ENCODE measurements at places on chromosomes 3 and 15.
A peak's percentile ranks its signal among the peaks of the same experiment; 100 is the strongest.

- DNase-seq, result no peak
These were observed 923.6 kb downstream of the TUSC7 start for GRCh38 chr3:117633207-117633606.

GRCh38 chr3:127791221-127791913 lies 30.9 kb downstream of the MGLL start:
- no peak for DNase-seq

GRCh38 chr3:42552830-42553229 lies 28.9 kb downstream of the SEC22C start:
- DNase-seq, result no peak

DNA sequence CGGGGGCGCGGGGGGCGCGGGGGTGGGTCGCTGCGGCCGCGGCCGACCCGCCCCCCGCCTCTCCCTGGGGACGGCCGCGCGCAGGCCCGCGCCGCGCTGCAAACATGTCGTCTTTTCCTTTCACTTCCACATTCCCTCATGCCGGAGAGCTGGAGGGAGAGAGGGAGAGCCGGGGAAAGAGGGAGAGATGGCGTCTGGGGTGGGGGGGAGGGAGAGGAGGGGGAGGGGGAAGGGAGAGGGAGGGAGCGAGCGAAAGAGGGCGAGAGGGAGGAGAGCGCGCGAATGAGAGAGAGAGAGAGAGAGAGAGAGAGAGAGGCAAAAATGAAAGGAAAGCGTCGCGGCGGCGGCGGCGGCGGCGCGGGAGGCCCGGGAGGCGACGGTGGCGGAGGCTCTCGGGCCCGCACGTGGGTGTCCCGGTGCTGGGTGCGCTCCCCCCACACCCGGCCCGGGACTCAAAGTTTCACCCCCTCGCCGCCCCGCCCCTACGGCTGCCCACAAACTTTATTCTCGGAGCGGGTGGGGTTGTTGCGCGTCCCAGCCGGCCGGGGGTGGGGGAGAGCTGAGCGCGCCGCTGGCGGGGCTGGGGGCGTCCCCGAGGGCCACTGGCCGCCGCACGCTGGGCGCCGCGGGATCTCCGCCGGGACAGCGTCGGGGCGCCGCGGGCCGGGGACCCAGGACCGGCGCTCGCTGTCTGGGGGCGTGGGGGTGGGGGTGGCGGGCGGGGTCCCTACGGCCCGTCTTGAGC lies 731 bp downstream of the ZNF710 start:
- peak; percentile 44 for DNase-seq

DNA sequence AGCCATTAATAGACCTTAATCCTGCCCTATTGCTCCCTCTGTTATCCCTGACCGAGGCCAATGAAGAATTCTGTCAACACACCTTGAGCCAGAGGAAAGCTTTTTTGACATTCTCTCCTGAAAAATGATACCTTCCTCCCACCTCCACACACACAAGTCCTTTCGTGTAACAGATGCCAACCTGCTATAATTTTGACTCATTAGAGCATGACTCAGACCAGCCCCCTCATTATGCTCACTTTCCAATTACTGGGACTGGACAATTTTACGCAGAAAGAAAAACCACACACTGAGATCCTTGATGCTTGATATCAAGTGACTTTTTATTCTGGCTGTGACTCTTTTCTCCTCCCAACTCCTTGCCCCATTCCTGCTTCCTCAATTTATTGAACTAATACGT lies 50.9 kb downstream of the LSAMP start:
- DNase-seq, result no peak

GRCh38 chr3:128293930-128294329 lies 140.6 kb downstream of the EEFSEC start:
- no peak for DNase-seq

DNA sequence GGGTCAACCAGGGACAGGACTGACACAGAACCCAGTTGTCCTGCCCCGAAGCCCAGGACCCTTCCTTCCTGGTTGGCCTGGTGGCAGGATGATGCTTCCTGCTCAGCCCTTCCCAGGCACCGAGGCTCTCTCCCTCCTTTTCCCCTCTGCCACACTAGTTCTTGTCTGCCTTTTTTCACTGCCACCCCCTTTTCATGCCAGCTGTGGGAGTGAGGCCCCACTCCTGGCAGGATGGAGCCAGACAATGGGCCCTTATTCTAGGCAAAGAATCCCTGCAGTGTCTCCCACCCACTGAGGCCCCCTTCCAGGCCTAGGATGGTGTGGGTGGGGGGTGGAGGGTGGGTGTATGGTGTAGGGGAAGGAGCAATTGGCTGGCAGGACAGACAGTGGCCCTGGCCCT lies 1.1 kb upstream of the SCAMP5 start:
- DNase-seq, result no peak

- no peak for DNase-seq
These were observed 149.2 kb upstream of the VEPH1 start for GRCh38 chr3:157652366-157652765.

DNA sequence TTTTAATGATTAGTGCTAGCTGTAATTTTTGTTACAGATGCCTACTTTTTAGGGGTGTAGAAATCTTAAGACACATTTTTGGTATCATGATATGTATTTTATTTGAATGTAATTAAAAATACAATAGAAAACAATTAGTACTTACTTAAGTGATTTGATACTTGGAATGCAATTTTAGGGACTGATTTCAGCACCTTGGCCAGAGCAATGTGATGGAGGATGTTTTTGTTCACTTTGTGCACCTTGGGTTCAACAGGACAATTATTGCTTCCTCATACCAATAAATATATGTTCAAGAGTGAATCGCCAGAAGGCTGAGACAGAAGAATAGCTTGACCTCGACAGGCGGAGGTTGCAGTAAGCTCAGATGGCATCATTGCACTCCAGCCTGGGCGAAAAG lies 22.3 kb downstream of the GMNC start:
- no peak for DNase-seq

- no peak for DNase-seq
These were observed 38.3 kb downstream of the CCNB2 start for GRCh38 chr15:59143281-59143680.

- DNase-seq, result no peak
These were observed 7.5 kb upstream of the CADPS start for GRCh38 chr3:62882676-62883200.

- no peak for DNase-seq
These were observed at the start of gene LHFPL4 for GRCh38 chr3:9553021-9553947. Gene LHFPL4, minus strand, starts transcription at chr3:9553822. Its CDS starts 1,143 bp downstream, at chr3:9552679.

- no peak for DNase-seq
These were observed 5.9 kb upstream of the KLHL25 start for GRCh38 chr15:85800478-85801123.

DNA sequence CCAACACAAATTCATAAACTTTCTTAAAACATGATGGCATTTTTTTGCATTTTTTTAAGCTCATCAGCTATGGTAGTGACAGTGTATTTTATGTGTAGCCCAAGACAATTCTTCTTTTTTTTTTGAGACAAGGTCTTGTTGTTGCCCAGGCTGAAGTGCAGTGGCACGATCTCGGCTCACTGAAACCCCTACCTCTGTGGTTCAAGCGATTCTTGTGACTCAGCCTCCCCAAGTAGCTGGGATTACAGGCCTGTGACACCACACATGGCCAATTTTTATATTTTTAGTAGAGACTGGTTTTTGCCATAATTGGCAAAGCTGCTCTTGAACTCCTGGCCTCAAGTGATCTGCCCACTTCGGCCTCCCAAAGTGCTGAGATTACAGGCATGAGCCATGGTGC lies 17.3 kb upstream of the USP50 start:
- no peak for DNase-seq

DNA sequence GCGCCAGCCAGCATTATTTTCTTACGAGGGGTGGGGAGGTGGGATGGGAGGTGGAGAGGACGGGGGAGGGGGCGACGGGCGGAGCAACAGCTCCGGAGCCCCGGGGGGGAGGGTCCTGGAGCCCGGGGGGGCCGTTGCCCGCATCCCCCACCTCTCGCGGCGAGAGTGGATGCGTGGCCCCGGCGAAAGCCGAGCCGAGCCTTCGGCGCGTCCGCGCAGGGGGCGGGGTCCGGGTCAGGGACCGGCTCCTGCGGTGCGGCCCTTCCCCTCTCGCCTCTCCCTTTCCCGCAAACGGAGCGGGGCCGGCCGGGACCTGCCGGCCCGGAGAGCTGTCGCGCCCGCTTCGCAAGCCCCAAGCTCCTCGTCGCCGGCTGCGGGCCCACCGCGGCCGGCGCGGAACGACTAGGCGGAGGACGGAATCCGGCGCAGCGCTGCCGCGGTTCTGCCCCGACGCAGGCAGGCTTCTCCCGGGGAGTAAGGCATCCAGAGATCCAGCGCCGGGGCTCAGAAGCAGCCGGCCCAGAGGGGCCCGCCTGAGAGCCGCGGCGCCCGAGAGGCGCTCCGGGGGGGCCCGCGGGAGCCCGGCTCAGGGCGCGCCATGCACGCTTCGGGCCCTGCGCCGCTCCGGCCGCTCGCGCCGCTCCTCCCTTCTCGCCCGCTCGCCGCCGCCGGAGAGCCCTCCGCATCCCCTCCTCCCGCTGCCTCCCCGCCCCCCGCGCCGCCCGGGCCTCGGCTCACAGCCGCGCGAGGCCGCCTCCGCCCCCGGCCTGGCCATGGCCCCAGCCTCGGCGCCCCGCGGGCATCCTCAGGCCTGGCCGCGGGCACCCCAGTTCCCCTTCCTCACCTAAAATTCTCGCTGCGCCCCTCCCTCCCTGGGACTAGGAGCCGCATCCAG lies 459 bp upstream of the ADCY5 start:
- no peak for DNase-seq

- DNase-seq, result no peak
These were observed 340.3 kb upstream of the CTDSPL start for GRCh38 chr3:37521429-37521828.

GRCh38 chr15:101258238-101259144 lies 6.6 kb upstream of the CHSY1 start:
- no peak for DNase-seq

GRCh38 chr3:55622733-55623132 lies 135.6 kb upstream of the WNT5A start:
- no peak for DNase-seq

DNA sequence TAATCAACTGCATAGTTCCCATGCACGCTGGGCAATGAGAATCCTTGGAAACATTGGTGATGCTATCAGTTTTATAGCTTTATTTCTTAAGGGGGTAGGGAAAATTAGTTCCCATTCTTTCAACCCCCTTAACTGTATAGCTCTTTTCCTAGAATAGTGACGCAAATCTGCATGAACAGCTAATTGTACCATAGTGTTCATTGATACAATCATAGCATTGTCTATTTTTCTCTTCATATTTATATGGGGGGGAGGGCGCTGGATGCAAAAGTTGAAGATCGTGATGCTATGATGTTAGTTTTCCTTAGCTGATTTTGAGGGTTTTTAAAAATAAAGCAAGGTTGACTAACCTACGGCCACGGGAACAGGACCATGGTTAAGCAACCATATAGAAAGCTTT lies 32.4 kb upstream of the SAMMSON start:
- no peak for DNase-seq

- DNase-seq, result no peak
These were observed at the start of gene FURIN for GRCh38 chr15:90868261-90868689. Gene FURIN, plus strand, starts transcription at chr15:90868588. Its CDS starts 7,153 bp downstream, at chr15:90875741.

GRCh38 chr3:184184546-184185230 lies 1.3 kb upstream of the ABCF3 start:
- DNase-seq, result no peak

DNA sequence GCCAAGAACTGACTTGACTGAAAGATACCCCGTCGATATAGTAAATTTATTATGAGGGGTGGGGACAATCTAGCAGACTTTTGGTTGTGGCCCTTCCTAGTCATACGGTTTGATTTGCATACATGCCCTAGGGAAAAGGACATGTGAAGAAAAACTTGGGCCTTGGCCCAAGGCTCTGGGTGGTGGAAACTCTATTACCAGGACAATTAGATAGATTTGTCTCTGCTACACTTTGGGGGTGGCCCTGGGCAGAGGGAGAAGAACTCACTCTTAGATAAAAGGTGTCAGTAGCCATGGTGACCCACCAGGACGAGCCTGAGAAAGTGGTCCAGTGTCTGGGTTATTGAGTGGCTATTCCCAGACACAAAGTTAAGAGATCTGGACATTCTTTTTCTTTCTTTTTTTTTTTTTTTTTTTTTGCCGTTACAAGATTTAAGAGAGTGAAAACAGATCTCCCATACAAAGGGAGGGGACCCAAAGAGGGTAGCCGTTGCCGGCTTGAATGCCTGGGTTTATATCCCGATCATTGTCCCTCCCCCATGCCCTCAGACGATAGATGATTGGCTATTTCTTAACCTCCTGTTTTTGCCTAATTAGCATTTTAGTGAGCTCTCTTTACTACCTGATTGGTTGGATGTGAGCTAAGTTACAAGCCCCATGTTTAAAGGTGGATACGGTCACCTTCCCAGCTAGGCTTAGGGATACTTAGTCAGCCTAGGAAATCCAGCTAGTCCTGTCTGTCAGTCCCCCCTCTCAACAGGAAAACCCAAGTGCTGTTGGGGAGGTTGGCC lies 96.4 kb upstream of the SMAD3 start:
- DNase-seq, result no peak

GRCh38 chr15:101672298-101672697 lies 20.1 kb upstream of the TM2D3 start:
- no peak for DNase-seq

DNA sequence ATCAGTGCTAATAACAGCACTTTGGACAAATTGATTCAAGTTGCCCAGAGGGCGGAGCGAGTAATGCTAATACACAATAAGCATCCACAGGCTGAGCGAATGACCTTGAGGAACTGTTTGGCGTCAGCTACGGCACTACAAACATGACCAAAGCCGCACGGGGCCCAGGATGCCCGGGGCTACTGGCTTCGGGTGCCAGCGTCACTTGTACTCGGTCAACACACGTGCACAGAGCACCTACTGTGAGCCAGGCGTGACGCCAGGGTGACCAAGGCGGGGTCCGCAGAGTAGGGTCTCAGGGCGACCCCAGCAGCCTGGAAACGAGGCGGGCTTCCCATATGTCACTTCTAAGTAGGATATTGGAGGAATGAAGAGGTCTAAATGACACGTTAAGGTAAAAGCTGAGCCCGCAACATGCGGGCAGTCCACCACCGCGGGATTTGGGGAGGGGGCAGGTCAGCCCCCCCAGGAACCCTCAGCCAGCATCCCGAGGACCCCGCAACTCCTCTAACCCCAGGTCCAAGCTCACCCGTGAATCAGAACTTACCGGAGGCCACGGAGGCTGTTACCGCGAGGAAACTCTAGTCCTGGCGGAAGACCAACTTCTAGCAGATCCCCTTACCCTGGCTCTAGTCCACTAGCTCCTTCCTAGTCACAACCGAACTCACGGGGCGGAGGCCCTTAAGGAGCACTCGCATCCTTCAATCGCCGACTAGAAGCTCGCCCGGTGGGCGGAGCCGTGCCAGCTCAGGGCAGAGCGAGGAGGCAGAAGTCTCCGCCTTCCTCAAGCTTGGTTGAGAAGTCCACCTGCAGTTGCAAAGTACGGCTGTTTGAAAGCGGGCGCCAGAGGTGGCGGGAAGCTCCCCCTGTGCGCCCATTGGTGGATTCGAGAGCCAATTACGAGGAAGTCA lies at the start of gene CEP152:
CEP152 (minus strand) TSS at position 656 of the 911 bp plus-strand sequence. CDS start 5,420 bp downstream, outside the sequence.
- peak; percentile 99 for DNase-seq

DNA sequence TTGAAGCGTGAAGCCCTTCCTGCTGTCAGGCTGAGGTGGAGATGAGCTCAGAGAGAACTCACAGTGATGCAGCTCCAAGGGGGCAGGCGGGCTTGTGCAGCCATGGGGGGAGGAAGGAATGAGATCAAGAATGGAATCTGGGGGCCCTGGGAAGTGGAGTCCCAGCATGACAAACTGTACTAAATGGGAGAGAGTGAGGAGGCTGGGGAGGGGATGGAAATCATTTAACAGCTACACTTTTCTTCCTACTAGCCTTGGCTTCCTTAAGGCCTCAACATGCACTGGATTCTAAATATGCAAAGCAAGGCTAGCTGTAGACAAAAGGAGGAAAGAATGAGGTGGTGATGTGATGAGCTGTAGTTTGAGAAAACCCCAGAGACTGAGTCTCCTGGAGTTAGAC lies 133.9 kb downstream of the EEFSEC start:
- DNase-seq, result no peak

GRCh38 chr3:100518244-100518643 lies 25.8 kb downstream of the TMEM45A start:
- DNase-seq, result no peak

Measured in stimulated activated CD8-positive, alpha-beta memory T cell treated with anti-CD3 and anti-CD28 coated beads, Interleukin-15, amount 100 ng/mL, for 48 hours (primary cell).